Mesenteric fat pad (tissue), 1 donor: ENCODE measurements at places on chromosomes 12 and 14.

- DNase-seq: no peak
Observed at GRCh38 chr12:24039113-24039525, 89.6 kb upstream of the SOX5 start.

- no peak for DNase-seq
Observed at GRCh38 chr12:104164634-104165033, 26.6 kb upstream of the NFYB start.

DNA sequence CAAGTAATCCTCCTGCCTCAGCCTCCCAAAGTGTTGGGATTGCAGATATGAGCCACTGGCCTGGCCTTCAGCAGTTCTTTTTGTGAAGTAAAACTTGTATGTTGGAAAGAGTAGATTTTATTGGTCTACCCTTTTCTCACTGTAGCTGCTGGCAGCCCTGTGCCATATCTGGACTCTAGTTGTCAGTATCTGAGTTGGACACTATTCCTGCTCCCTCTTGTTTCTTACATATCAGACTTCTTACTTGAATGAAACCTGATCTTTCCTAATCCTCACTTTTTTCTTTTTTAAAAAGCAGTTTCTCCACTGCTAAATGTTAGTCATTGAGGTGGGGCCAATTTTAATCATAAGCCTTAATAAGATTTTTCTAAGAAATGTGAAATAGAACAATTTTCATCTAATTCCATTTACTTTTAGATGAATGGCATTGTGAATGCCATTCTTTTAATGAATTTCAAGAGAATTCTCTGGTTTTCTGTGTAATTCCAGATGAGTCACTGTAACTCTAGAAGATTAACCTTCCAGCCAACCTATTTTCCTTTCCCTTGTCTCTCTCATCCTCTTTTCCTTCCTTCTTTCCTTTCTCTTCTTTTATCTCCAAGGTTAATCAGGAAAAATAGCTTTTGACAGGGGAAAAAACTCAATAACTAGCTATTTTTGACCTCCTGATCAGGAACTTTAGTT, 88.7 kb downstream of the APAF1 start:
- no peak for DNase-seq

GRCh38 chr12:49763006-49763591, 21.7 kb downstream of the TMBIM6 start:
- DNase-seq: no peak

DNA sequence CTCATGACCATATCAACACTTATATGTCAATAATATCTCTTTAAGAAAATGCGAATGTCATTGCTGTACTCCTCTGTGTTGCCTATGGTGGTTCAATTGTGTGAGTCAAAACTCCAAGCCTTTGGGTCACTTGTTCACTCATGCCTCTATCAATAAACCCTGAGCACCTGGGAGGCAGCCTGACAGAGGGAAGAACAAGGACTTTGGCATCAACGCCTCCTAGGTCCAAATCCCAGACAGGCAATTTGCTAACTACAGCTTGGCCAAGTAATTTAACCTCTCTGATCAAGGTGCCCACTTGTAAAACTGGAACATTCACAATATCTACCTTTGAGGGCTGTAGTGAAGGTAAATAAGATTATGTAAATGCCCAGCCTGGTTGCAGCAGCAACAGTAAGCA, 137.8 kb downstream of the SAMD4A start:
- DNase-seq: no peak
